ENCODE measurements at places on chromosomes 7 and 10.

- no peak for DNase-seq
These were observed 8.4 kb upstream of the SEPTIN7 start for GRCh38 chr7:35792472-35792871.

DNA sequence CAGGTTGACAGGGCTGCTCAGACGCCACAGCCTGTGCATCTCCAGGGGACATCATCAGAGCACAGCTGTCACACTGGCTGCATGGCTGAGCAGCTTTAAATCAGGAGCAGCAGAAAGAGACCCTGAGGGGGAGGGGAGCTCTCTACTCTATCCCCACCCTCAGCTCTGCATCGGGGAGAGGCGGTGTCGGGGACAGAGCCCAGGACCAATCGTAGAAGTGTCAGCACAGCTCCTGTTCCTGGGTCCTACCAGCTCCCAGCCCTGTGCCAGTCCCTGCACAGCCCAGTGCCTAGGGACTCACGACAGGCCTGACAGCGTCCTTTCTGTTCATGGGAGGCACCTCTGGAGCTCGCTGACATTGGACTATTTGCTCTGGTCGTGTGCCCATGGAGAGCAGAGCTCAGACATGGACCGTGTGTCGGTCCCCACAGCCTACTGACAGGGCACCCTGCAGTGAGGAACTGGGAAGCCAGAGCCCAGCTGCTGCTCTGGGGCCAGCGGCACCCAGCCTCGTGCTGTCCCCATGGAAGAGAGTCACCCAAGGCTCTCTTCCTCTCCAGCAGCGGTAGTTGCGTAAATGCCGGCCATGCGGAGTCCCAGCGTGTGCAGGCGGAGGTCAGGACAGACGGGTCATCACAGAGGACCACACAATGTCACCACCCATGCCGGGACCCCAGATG lies 20.4 kb upstream of the ANTXRL start:
- DNase-seq = no peak

GRCh38 chr7:42202601-42203000 lies 34.4 kb downstream of the GLI3 start:
- no peak for DNase-seq

DNA sequence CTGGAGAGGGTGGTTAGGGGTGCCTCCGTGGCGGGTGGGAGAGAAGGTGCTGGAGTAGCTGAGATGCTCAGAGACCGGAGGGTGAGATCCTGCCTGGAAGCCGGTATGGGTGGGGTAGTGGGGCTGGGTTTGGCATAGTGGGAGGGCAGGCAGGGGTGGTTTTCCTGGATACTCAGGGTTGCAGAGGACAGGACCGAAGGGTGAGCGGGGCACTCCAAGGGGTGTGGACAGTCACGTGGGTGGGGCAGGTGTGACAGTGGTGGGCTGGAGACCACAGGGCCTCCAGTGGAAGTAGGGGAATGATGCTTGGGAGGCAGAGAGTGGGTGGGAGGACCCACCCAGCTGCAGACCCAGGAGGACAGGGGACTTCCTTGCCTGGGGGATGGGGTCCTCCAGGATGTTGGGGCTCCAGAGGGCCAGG lies 1.9 kb downstream of the SCART1 start:
- no peak for DNase-seq

GRCh38 chr7:26155531-26156375 lies 3.8 kb downstream of the NFE2L3 start:
- DNase-seq = no peak

- no peak for DNase-seq
These were observed 66.8 kb downstream of the LYZL2 start for GRCh38 chr10:30562787-30563186.

DNA sequence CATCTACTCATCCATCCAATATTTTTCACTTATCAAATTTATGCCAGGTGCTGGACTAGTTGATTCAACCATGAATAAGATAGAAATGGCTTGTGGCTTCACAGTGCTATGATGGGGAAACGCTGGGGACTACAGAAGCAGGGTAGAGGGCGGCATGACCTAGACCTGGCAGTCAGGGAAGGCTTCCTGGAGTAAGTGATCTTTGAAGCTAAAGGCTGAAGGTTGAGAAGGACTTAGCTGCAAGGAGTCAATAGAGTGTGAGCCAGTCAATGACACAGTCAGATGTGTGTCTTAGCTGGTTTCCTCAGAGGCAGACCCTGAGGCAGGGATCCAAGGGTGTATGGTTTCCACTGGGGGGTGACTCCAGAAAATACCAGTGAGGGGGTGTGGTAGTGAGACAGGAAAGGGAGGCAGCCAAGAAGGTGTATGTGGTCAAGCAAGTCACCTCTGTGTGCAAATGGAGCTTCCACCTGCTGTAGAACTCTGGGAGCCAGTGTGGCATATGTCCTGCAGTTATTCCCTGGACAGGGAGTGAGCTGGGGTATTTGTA lies 10.3 kb downstream of the PRF1 start:
- no peak for DNase-seq

DNA sequence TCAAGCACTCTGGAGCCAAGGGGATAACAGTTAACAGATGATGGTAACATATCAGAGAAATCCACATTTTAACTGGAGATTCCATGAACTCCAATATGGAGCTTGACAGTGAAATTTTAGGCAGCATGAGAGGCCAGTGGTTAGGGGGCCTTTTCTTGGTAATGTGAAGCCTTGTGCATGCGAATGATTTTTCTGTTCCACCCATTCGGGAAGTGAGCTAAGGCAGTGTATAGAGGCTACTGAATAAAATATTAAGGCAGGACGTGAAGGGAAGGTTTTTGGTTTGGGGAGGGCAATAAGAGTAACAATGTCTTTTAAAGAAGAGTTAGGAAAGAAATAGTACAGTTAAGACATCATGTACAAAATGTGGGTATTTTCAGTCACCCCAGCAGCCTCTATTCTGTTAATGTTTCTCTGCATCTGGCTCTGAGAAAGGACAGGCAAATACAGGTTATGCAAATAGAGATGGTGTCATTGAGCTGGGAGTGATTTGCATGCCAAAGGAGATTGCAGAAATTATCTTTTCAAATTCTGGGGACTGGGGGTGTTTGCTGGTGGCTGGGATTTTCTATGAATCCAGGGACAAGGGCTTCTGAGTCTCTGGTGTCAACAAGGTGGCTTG lies 6.8 kb upstream of the TAS2R60 start:
- no peak for DNase-seq

GRCh38 chr10:99917963-99918825 lies 91.6 kb downstream of the DNMBP start:
- DNase-seq = peak; percentile 74

GRCh38 chr7:87140271-87140748 lies 11.9 kb upstream of the DMTF1 start:
- DNase-seq = no peak

DNA sequence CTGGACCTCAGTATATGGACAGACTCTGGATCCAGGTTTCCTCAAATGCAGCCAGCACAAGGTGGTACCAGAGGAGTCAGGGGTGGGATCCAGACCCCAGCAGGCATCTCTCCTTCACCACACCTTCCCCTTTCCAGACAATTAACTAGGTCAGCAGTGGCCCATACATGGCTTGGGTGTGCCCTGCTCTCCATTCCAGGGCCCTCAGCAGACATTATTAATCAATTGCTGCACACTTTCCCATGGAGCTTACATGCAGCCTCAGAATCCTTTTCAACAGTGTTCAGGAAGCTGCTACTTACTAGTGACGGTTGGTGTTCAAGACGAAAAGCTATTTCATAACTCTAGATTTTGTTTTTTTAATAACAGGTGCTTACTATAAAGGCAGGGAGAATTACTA lies 6.0 kb downstream of the COL13A1 start:
- peak; percentile 54 for DNase-seq

GRCh38 chr10:74888962-74889661 lies 62.7 kb downstream of the KAT6B start:
- peak; percentile 26 for DNase-seq

DNA sequence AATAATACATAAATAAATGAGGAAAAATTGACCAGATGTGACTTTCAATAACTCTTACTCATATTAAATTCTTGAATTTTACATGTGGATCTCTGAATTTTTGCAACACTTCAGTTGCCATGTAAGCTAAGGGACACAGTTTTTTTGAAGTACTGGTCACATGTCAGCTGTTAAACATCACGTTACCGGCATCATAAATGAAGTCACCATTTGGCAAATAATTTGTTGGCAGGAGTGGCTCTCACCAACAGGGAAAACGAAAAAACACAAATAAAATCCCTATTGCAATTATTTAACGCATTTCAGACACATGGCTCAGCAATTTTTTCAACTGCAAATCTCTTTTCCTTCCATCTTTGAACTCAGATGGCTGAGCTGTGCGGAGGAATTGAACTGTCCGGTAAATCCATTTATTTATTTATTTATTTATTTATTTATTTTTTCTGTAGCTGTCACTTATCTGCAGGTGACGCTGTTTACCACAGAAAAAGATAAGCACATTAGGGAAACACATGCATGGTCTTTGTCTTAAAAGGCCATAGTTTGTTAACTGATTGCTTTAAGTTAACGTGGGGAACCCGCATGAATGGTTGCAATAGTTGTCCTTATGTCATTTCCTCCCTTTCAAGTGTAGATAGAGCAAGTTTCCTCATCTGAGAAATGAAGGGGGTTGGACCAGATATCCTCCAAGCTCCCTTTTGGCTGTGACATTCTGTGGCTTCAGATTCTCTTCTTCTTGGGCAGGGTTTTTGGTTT lies 64.7 kb upstream of the JAZF1 start:
- no peak for DNase-seq

- peak; percentile 64 for DNase-seq
These were observed 895 bp downstream of the VSTM2A start for GRCh38 chr7:54543051-54543488.

DNA sequence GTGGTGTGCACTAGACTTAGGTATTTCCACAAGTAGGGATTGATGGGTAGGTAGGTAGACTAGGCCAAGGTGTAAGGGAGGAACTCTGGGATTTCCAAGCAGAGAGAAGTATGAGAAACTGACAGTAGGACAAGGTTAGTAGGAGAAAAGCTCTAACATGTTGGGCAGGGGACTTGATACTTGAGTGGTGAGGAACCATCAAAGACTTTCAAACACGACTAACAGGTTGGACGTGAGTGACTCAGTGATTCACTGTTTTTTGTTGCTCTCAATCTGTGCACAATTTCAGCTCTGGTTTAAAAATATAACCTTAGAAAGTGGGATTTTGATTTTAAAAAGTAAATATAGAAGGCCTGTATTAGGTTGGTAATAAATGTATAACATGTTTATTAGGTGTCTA lies 44.4 kb downstream of the KLHDC10 start:
- no peak for DNase-seq

DNA sequence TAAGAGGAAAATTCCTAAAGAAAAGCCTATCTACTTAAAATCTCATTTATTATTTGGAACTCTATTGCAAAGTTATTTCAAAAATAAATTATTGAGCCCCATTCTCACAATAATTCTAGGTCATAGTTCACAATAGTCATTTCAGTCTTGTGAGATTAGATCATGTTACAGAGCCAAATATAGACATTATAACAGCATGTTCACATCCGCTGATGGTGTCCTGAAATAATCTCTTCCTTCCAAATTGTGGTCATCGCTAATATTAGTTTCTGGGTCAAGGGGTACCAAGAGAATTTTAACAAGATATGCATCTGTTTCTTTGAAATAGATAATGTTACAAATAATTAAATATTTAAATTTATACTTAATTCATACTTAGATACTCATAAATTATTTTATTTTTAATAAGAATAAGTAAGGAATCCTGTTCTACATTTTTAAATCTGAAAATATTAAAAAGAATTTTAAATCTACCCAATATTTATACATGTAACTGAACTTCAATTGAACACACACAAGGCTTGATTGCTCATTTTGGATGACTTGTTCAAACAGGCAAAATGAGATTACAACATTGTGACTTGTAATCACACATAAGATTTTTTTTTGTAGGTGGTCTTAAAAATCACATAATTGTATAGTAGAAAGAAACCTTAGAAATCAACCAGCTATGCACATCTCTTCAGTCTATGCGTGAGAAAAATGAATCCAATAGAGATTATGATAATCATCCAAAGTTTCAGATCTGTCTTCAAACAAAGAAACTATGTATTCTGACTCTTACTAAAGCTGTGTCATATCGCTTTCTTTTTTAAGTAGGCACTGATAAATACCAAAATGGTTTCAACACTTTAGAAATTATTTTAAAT lies 13.1 kb downstream of the GNAT3 start:
- no peak for DNase-seq

GRCh38 chr10:105149371-105149891 lies 508.3 kb downstream of the SORCS3 start:
- DNase-seq = no peak

- no peak for DNase-seq
These were observed 350.3 kb downstream of the GPAM start for GRCh38 chr10:111833251-111833650.

DNA sequence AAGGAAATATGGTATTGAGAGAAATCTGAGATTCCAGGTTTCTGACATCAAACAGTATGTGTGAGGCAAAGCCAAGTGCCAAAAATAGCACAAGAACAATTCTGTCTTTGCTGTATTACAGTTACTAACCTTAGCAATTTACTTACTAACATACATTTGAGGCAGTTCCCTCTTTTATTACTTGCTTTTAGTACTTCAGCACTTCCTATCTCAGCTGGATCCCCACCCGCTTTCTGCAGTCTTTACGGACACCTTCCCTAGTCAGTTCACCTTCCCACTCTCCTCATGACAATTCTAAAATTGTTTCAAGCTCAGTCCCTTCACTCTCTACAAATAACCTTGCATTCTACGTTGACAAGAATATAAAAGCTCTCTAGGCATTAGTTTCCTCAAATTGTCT lies 79.2 kb downstream of the ELAPOR2 start:
- no peak for DNase-seq

DNA sequence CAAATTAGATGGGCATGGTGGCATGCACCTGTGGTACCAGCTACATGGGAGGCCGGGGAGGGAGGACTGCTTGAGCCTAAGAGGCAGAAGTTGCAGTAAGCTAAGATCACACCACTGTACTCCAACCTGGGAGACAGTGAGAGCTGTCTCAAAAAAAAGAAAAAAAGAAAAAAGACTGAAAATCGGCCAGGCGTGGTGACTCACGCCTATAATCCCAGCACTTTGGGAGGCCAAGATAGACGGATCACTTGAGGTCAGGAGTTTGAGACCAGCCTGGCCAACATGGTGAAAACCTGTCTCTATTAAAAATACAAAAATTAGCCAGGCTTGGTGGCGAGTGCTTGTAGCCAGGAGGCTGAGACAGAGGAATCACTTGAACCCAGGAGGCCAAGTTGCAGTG lies 11.9 kb downstream of the RNF216 start:
- DNase-seq = no peak

DNA sequence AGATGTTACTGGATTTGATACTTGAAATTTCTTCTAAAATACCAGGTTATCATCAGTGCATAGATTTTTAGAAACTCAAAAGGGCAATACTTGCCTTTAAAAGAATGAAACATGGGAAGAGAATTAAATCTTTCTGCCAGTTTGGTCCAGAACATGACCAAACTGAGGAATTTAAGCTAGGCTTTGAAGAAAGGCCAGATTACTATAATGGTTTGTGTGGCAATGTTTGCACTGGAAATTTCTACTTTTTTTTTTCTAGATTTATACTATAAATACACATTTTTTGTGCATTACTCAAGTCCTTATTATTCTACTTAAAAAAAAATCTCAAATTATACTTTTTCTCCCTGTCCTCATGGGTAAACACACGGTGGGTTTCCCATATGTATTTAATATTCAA lies 9.2 kb downstream of the MKX start:
- DNase-seq = no peak
